ENCODE measurements at places on chromosomes 3 and 15. TPM values are rescaled to one million over a fixed set of nuclear protein-coding genes. Genes with fewer than 3 reads are reported as not detected.

Gene SLC6A1
- 0.34 TPM for polyA plus RNA-seq

Gene AGTR1
- polyA plus RNA-seq: 11.4 TPM

Gene PPP2R3A
- polyA plus RNA-seq: 16.8 TPM

Gene UBP1
- polyA plus RNA-seq: 33.6 TPM

Gene CAND2
- polyA plus RNA-seq: 65.3 TPM

Gene GNAT1
- not detected for polyA plus RNA-seq

Gene SEMA7A
- 0.44 TPM for polyA plus RNA-seq

GRCh38 chr3:183518491-183519251 is 36.8 kb downstream of the KLHL6 start:
- no peak for DNase-seq

DNA sequence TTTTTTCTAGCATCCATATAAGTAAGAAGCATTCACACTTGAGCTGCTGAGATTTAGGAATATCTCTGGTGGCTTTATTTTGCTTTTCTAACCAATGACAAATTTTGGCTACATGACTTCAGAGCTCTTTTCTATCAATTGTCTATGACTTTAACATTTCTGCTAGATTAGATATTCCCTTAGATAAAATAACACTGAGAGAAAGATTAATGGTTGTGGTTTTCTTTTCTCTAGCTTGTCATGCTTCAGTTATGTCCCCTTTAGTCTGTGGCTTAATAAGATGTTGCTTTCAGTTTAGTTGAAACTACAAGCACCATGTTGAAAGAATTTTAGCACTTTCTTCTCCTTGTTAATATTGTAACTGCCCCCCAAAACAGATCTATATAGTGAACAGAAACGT is 665.6 kb upstream of the CCDC54 start:
- no peak for DNase-seq

DNA sequence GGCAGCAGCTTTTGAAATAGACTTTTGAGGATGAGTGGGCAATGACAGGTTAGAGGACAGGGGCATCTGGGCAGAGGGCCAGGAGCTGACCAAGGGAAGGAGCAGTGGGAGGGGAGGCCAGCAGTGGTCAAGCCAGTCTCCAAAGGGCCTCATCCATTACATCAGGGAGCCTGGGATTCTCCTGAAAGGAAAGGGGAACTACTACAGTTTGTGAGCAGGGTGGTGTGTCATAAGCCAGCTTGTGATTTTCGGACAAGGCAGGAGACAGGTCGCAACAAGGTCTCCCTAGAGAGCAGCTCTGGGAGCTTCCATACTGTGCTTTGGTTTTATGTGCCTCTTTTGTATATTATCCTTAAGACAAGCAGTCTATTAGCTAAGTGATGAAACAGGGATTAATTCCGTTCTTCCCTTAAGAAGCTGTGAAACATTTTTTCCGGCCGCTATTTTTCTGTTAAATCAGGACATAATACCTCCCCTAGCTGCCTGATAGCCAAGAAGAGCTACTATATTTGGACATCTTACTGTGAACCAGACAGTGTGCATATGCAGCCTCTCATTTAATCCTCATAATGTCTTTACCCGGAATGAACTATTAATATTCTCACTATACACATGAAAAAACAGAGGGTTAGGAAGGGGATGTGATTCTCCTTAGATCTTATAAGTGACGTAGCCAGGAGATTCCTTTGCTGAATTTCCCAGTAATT is 46.4 kb downstream of the C2CD4B start:
- no peak for DNase-seq

GRCh38 chr3:136120373-136121348 is 75.5 kb downstream of the MSL2 start:
- no peak for DNase-seq

DNA sequence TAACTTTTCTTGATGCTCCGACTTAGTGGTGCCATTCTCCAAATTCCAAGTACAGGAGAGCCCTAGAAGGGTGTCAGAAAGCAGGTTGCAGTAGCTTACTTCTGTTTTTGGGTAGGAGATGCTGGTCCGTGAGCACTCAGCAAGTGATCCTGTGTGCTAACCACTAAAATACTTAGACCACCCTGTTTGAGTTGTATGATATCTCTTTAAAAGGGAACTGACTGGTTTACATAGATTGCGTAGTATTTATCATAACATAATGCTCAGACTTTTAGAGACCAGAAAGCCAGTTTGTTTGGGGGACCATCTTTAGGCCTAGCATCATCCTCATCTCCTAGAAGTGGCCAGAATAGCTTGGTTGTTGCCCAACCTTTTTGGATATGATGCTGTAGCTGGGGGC is 26.7 kb downstream of the CTDSPL start:
- no peak for DNase-seq

DNA sequence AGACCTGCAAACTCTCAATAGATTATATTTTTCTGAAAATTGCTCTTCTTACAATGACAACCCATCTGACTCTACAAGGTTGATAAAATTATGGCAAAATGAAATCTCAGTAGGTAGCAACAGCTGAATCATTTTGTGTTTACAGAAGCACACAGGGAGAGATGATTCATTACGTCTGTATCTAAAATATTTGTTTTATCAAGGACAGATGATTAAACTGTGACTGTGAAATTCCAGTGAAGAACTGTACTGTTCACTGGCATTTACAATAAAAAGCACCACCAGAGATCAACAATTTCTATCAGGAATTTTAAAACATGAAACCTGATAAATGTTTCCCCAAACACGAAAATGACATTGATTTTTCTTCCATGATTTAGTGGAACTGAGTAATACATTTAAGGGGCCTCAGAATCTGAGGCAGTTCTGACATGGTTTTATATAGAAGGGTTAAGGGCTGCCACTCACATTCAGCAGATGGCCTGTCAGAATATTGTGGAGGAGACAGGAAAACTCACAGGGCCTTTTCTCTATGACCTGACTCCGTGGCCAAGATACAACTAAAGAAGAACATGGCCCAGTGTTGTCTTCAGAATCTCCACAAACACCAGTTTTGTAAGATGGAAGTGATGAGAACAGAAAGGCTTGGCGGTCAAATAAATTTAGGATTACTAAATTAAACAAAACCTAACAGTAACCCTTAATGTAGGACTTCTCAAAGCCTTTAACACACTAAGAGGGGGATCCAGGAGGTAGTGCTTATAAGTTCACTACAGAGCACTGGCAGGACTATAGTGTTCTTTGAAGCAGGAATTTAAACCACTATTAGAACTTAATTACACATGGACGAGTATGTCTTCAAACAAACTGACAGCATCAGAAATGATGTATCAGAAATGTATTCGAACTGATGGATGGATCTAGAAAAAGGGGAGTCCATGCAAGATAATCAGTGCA is 25.9 kb downstream of the RAD18 start:
- no peak for DNase-seq

GRCh38 chr3:65854606-65855304 is 184.0 kb downstream of the MAGI1 start:
- no peak for DNase-seq

GRCh38 chr15:42121021-42121420 is 26.7 kb upstream of the PLA2G4D start:
- no peak for DNase-seq

DNA sequence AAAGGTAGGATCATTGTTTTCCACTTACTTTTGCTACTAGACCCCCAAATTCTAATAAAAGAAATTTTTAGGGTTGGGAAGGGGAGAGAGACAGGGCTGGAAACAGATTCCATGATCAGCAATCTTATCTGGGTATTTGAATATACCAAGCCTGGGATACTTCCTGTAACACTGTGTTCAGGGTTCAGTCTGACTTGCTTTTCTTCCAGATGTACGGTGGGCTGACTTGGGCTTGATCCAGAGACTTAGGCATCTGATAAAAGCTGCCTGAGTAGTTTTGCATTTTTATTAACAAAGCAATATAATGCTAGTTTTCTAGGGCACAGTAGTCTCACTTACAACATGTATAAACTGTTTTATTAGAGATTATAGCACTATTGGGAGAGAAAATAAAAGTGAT is 49.2 kb downstream of the KCNMB2 start:
- no peak for DNase-seq

DNA sequence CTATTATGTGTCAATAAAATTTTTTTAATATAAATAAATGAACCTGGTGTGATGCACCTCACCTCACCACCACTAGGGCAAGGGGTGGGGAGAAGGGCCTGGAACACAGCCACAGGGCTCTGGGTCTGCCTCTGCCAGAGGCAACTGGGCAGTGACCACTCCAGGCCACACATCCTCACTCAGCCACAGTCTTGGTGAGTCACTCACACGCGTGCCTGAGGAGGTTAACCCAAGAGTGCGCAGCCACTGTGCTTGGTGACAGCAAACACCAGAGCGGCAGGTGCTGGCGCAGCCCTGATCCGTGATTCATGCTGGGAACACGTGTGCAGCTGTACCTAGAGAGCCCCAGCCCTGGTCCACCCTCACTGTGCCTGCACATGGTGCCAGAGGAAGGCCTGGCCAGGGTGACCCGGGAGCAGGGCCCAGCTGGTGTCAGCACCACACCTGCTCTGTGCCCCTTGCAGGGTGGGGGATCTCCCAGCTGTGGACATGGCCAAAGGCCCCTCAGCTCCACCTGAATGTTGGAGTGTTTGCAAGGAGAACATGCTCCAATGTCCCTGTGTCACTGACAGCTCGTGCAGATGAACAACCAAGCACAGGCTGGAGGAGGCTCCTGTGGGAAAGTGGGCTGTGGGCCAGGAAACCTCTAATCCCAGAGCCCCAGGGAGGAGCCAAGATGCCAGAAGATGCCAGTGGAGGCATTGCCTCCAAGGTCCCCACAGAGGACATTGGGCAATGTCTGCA is 2.1 kb downstream of the SLC41A3 start:
- peak; percentile 96 for DNase-seq

- DNase-seq: no peak
Observed at GRCh38 chr15:61880084-61880483, 180.2 kb downstream of the VPS13C start.

DNA sequence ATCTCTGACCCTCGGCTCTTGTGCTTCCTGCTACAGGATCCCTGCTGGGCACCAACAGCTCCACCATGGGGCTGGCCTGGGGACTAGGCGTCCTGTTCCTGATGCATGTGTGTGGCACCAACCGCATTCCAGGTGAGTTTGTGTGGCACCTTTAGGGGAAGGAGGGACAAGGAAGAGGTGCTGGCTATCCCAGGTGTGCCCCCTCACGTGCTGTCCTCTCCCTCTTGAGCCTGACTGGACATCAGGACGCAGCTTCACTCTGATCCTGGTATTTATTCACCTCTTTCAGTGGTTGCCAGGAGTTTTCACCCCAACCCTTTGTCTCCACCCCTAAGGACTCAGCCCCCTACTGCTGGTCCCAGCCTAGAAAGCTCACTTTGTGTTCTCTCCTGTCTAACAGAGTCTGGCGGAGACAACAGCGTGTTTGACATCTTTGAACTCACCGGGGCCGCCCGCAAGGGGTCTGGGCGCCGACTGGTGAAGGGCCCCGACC is 960 bp downstream of the THBS1 start:
- no peak for DNase-seq

DNA sequence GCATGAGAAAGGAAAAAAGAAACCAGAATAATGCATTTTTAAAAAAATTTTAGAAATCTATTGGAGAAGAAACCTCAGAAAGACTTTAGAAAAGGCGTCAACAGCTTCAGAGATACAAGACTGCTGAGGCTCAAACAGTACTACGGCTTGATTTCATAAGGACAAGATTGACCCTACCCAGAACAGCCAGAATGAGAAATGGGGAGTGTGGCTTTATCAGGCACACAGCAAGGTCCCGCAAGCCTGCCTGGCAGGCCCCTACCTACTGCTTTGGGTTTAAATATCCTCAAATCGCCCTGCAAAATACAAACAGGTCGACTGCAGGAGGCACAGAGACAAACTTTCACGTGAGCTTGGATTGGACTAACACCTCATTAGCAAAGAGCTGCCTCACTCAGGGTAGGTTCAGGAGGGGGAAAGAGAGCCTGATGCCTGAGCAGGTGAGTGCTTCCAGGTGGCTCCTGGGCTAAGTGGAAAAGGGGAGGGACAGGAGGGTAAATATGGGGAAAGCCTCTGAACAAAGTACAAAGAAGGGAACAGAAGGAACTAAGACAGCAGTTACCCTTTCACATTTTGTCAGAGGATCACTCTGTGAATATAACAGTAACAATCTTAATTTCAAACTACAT is 87.5 kb downstream of the RORA start:
- no peak for DNase-seq

DNA sequence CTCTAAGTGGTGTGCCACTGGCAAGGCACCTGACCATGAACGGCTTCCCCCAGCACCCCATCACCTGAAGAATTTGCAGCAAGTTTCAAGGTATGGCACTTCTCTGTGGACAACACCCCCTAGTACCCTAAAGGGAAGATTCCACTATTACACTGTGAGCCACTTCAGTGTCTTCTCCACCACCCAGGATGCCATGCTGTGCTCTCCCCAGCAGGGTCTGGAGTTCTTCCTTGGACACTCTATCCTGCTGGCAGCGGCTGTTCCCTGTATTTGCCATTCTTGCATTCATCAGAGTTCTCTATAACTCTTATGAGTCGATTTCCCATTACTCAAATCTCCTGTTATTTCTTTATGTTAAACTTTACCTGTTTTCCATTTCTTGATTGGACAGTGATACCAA is 33.9 kb upstream of the RNU6-1 start:
- no peak for DNase-seq

- no peak for DNase-seq
Observed at GRCh38 chr3:73832426-73832825, 207.7 kb upstream of the PDZRN3 start.

GRCh38 chr15:98889930-98890695 is 117.5 kb downstream of the PGPEP1L start:
- no peak for DNase-seq

DNA sequence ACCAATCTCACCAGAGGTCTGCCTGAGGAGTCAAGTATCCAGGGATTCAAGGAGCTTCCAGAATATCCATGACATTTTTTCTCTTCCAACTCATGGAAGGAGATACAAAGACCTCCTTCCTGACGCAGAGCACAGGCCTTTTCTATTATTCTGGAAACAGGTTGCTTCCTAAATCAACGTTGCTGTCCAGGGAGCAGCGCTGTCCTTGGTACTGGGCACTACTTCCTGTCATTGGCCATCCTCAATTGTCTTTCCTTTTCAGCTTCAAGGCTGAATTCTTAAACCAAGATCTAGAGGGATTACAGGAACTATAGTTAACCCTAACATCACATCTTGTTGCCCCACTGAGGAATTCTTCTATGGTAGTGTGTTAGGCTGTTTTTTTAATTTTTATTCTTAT is 50.4 kb upstream of the TBC1D21 start:
- no peak for DNase-seq

DNA sequence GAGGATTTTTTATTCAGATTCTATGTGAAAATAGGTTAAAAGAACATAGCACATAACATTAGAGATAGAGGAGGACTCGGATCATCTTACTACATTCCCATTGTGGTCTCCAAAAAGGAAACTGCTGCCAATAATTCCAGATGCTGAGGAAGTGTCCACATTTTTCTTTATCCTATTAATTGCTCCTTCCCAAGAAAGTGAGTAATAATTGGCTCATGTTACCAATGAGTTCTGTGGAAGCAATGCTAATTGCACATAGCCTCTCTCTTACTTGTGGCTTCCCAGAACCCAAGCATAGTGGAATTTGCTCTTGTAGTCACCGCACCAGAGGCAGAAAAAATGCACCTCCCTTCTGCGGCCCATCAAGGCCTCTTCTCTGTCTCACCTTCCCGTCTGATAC is 208.4 kb downstream of the PLOD2 start:
- no peak for DNase-seq

GRCh38 chr15:68719672-68720071 is 101.0 kb downstream of the ANP32A start:
- no peak for DNase-seq

- no peak for DNase-seq
Observed at GRCh38 chr15:38084289-38084688, 149.8 kb downstream of the TMCO5A start.

- no peak for DNase-seq
Observed at GRCh38 chr3:127491909-127492308, 98.6 kb downstream of the TPRA1 start.

All from psoas muscle (tissue), 8 donors.